ENCODE measurements at places on chromosomes 3 and 15.

GRCh38 chr3:130823241-130823884 lies 70.5 kb upstream of the ATP2C1 start:
- no peak for DNase-seq

- DNase-seq: no peak
These were observed 50.1 kb downstream of the LYSMD4 start for GRCh38 chr15:99683000-99683670.

GRCh38 chr3:177536873-177537272 lies 339.6 kb upstream of the TBL1XR1 start:
- no peak for DNase-seq

- DNase-seq: peak; percentile 58
These were observed 17.6 kb downstream of the C15orf62 start for GRCh38 chr15:40787344-40787841.

DNA sequence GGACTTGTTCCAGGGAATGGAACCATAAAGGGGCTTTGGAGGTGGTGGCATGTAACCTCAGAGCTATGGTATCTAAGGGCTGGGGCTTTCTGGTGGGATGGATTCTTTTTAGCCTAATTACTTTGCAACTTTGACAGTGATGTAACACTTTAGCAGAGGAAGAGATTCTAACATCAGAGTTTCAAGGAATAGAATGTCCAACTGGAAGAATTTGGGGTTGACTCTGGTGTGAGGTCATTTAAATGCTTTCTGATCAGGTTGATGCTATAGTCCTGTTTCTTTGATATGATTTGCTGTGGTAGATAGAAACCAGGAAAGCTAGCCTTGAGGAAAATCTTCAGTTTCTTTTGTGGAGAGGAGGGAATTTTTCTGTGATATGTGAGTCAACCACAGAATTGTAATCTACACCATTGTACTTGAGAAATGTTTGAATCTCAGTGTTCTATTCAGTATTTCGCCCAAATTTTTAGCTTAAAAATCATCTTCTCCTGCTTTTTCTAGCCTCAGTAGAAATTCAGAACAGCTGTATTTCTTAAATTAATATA lies 40.0 kb downstream of the ATP2C1 start:
- DNase-seq: no peak
